ENCODE measurements at places on chromosomes 1 and 21.

GRCh38 chr1:1918901-1919303, at the start of gene TMEM52:
TSS of gene TMEM52 (minus strand) at chr1:1919279. CDS start at chr1:1919265, 14 bp downstream.
- DNase-seq = no peak

DNA sequence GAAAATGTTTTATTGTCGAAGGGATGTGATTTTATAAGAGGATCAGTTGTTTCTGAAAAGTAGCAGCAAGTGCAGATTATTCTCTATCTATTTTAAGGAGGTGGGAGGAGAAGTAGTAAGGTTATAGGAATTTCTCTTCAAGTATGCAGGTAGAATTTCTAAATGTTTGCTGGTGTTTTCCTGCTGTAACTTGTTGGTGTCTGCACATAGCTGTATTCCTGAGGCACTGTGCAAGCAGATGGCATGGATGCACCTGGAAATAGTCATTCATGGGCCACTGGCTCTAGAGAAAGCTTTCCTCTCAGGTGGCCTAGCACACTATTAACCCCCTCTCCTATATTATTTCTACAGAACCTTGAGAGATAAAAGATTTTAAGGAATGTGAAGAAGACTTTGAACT, 30.3 kb upstream of the PODN start:
- no peak for DNase-seq

DNA sequence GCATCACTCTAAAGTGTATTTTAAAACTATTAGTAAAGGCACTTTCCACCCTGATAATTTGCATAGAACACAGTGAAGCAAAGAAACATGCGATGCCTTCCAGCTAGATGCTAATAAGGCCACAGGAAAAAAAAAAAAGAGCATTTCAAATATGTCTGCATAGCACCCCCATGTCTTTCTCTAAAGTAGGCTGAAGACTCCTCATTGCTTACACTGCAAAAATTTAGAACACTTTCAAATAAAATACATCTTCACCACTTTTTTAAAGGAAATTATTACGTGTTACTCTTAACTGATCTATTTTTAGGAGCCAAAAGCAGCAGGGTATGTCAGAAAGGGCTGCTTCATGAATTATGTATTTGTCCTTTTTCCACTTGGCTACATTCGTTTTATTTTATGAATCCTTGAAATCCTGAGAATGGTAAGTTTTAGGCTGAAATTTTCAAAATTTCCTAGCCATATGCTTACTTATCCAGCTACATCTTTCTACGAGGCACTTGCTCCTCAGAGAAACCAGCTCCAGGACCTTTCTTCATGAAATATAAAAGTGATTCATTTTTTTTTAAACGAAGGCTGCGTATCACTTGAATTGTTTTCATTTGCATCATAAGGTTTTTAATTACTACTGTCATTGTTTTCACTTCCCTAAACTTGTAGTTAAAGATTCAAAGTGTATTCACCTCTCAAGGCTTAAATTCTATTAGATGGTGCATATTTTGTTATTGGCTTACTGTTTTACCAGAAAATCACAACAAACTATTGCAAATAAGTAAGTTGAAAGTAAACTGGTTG, 513.0 kb downstream of the PTPRC start:
- DNase-seq = no peak

- no peak for DNase-seq
These were observed 47.1 kb upstream of the CITED4 start for GRCh38 chr1:40909281-40909680.

DNA sequence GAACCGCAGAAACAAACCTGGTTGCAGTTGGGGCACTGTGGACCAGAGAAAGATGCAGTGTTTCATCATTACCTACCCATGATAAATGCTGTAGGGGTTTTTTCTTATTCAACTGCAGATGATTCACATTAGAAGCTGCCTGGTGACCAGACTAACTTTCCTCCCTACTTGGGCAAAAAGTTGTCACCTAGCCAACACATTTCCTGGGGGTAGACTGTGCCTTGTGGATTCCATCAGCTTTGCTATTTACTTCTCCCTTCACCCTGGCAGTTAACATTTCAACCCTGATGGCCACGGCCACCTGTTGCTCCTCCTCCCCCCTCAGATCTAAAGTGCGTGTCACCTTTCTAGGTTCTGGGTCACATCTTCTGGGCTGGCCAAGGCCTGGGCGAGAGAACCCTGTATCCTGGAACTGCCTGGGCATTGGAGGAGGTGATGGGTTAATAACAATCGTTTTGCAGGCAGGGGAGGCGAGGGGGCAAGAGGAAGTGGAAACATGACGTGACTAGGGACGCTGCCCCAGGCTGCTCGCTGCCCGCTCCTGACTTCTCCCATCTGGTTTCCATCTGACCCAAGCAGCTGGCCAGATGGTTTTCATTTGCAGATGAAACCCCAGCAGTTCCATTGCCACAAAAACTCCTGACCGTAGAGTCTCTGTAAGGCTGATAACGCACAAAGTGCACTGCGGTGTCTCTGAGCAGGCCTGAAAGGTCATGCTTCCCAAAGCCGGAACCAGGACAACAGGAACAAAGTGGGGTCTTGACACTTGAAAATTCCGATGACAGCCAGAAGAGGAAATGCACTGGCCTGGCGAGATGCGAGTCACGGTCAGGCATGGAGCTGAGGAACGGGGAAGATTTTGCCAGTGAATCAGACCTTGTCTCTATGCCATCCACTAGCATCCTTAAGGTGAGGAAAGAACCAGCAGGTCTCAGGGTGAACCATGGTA, 36.6 kb downstream of the CAPZB start:
- DNase-seq = no peak

GRCh38 chr1:5728663-5729355, 263.4 kb downstream of the NPHP4 start:
- no peak for DNase-seq

- no peak for DNase-seq
These were observed 147.8 kb upstream of the MAP1LC3C start for GRCh38 chr1:242146652-242147051.

All from HEK293T (cell line).